ENCODE measurements at places on chromosomes 2 and 18. TPM values are rescaled to one million over a fixed set of nuclear protein-coding genes. Genes with fewer than 3 reads are reported as not detected.

Gene UGT1A8
- total RNA-seq, result not detected

Gene PLEKHA3
- total RNA-seq, result 10.2 TPM

Gene FAM110C
- 10.5 TPM for total RNA-seq

GRCh38 chr2:161190050-161190449, 29.8 kb downstream of the TANK start:
- no peak overlapping the region for H3K4me3 ChIP-seq
- no peaks in the 10 kb centered on the region for H3K36me3 ChIP-seq
- DNase-seq, result no peak
- no peaks in the 10 kb centered on the region for H3K27me3 ChIP-seq

GRCh38 chr18:2400701-2401196, 170.6 kb downstream of the METTL4 start:
- no peaks in the 10 kb centered on the region for H3K36me3 ChIP-seq
- no peak overlapping the region for H3K4me3 ChIP-seq
- no peak overlapping the region for H3K27ac ChIP-seq
- H3K27me3 ChIP-seq, result no peaks in the 10 kb centered on the region
- no peak for DNase-seq

GRCh38 chr18:51417643-51418483, 220.4 kb upstream of the MEX3C start:
- no peak overlapping the region for H3K4me3 ChIP-seq
- H3K4me1 ChIP-seq, result no peaks in the 10 kb centered on the region
- no peaks in the 10 kb centered on the region for H3K27me3 ChIP-seq
- DNase-seq, result no peak
- H3K27ac ChIP-seq, result no peak overlapping the region
- no peaks in the 10 kb centered on the region for H3K36me3 ChIP-seq

- no peaks in the 10 kb centered on the region for H3K36me3 ChIP-seq
- H3K27ac ChIP-seq, result no peak overlapping the region
- no peak overlapping the region for H3K4me3 ChIP-seq
- H3K4me1 ChIP-seq, result no peaks in the 10 kb centered on the region
- no peaks in the 10 kb centered on the region for H3K27me3 ChIP-seq
These were observed 388.3 kb downstream of the CTNNA2 start for GRCh38 chr2:79901161-79901560.

DNA sequence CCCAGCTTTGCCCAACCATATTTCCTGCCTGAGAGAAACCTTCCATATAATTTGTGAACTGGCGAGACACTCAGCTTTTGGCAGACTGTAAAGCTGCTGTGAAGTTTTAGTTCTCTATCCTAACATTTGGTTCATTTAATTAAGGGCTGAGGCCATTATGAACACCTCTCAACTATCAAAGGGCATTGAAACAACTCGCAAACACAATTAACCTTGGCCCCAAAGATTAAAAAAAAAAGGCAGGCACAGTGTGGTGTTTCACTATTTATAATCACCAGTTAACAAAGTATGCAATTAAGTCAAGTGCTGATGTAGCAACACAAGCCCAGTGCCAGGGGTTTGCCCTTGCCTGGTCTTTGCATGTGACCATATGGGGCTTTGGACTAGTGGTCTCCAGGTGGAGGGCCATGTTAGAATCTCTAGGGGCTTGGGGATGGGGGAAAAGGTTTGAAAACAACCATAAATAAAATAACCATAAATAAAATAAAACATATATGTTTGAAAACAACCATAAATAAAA, 297.6 kb upstream of the SKOR2 start:
- H3K4me3 ChIP-seq, result no peak overlapping the region
- no peaks in the 10 kb centered on the region for H3K27me3 ChIP-seq
- DNase-seq, result no peak
- H3K36me3 ChIP-seq, result no peaks in the 10 kb centered on the region
- H3K27ac ChIP-seq, result no peak overlapping the region
- H3K4me1 ChIP-seq, result no peaks in the 10 kb centered on the region

- no peaks in the 10 kb centered on the region for H3K36me3 ChIP-seq
- no peaks in the 10 kb centered on the region for H3K4me1 ChIP-seq
- no peaks in the 10 kb centered on the region for H3K27me3 ChIP-seq
- no peak for DNase-seq
- no peak overlapping the region for H3K4me3 ChIP-seq
- no peak overlapping the region for H3K27ac ChIP-seq
These were observed 19.7 kb upstream of the SH3RF3 start for GRCh38 chr2:109109342-109109741.

GRCh38 chr2:14903709-14904374, 271.3 kb downstream of the LRATD1 start:
- peaks cover 7% of the 10 kb centered on the region for H3K4me1 ChIP-seq
- no peaks in the 10 kb centered on the region for H3K36me3 ChIP-seq
- no peaks in the 10 kb centered on the region for H3K27me3 ChIP-seq
- DNase-seq, result peak; percentile 38
- H3K27ac ChIP-seq, result no peak overlapping the region

- no peak for DNase-seq
- peaks cover 19% of the 10 kb centered on the region for H3K4me1 ChIP-seq
- no peaks in the 10 kb centered on the region for H3K36me3 ChIP-seq
- no peak overlapping the region for H3K27ac ChIP-seq
- no peaks in the 10 kb centered on the region for H3K27me3 ChIP-seq
These were observed 136.7 kb upstream of the NCK2 start for GRCh38 chr2:105607920-105608504.

DNA sequence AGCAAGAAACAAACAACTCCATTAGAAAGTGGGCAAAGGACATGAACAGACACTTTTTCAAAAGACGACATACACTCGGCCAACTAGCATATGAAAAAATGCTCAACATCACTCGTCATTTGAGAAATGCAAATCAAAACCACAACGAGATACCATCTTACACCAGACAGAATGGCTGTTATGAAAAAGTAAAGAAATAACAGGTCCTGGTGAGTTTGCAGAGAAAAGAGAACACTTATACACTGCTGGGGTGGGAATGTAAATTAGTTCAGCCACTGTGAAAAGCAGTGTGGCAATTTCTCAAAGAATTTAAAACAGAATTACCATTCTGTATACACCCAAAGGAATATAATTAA, 130.5 kb downstream of the PLCL1 start:
- no peak for DNase-seq
- H3K27me3 ChIP-seq, result no peaks in the 10 kb centered on the region
- H3K4me3 ChIP-seq, result no peak overlapping the region
- H3K4me1 ChIP-seq, result no peaks in the 10 kb centered on the region
- no peaks in the 10 kb centered on the region for H3K36me3 ChIP-seq

- no peaks in the 10 kb centered on the region for H3K4me1 ChIP-seq
- no peak overlapping the region for H3K4me3 ChIP-seq
- no peak for DNase-seq
- no peak overlapping the region for H3K27ac ChIP-seq
- H3K27me3 ChIP-seq, result no peaks in the 10 kb centered on the region
These were observed 42.4 kb downstream of the FAM168B start for GRCh38 chr2:131050896-131051295.

GRCh38 chr2:145910416-145910815, 1390.5 kb upstream of the ZEB2 start:
- H3K27me3 ChIP-seq, result no peaks in the 10 kb centered on the region
- H3K4me1 ChIP-seq, result no peaks in the 10 kb centered on the region
- H3K36me3 ChIP-seq, result no peaks in the 10 kb centered on the region
- no peak for DNase-seq

DNA sequence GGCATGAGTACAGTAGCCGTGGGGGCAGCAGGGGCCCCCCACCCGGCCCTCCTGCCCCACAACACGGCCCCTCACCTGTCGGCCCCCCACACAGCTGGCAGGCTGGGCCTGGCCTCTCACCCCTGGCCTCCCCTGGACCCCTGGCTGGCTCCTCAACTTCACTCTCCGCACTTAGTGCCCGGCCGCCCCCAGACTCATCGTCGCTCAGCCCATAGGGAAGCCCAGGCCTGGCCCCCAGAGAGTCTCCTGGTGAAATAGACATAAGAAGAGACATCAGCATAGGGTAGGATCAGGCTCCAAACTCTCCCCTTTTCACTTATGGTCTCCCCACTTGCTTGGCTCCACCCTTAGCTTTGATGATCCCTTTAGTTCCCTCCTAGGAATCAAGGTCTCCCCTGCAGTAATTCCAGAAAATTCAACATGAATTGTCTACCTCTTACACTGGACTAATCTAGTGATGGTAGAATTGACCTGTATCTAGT, 1.7 kb downstream of the ZNF513 start:
- peaks cover 47% of the 10 kb centered on the region for H3K36me3 ChIP-seq
- peak overlapping the region; percentile 64 for H3K4me3 ChIP-seq
- DNase-seq, result peak; percentile 44
- H3K27ac ChIP-seq, result no peak overlapping the region
- H3K27me3 ChIP-seq, result no peaks in the 10 kb centered on the region
- H3K4me1 ChIP-seq, result peaks cover 5% of the 10 kb centered on the region

DNA sequence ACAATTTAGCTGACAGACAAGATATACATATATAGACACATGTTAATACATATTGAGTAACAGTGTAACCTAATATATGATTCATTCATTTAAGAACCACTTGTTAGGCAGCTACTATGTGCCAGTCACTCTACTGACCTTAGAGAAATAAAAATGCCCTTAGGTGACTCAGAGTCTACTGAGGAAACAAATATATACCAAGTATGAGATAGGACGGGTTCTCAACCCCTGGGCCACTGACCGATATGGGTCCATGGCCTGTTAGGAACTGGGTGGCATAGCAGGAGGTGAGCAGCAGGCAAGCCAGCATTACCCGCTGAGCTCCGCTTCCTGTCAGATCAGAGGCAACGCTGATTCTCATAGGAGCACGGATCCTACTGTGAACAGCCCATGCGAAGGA, 14.8 kb downstream of the STRN start:
- H3K4me1 ChIP-seq, result no peaks in the 10 kb centered on the region
- no peak overlapping the region for H3K4me3 ChIP-seq
- peak overlapping the region; percentile 56 for H3K27ac ChIP-seq
- DNase-seq, result no peak
- H3K36me3 ChIP-seq, result no peaks in the 10 kb centered on the region

DNA sequence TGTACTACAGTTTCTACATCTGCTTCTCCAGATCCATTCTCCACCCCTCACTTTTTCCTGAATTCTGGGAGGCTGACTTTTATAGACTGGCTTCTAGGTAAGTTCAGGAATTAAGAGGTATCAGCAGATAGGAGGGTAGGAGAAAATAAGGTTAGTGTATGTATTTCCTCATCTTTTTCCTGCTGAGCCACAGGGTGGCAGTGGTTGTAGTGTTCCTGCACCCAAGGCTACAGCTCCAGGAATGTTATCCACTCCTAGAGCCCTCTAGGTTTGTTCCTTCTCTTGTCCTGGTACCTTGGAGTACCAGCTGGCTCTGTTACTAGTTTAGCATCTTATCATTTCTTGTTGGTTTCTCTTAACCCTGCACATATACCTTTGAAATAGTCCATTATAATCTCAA, 40.7 kb upstream of the C2orf66 start:
- H3K27ac ChIP-seq, result no peak overlapping the region
- H3K27me3 ChIP-seq, result no peaks in the 10 kb centered on the region
- no peaks in the 10 kb centered on the region for H3K4me1 ChIP-seq
- H3K4me3 ChIP-seq, result no peak overlapping the region
- no peaks in the 10 kb centered on the region for H3K36me3 ChIP-seq

- no peak overlapping the region for H3K4me3 ChIP-seq
- H3K36me3 ChIP-seq, result no peaks in the 10 kb centered on the region
- no peak overlapping the region for H3K27ac ChIP-seq
These were observed 217.9 kb upstream of the PID1 start for GRCh38 chr2:229489016-229489415.

GRCh38 chr2:70949086-70949485, 13.4 kb downstream of the ATP6V1B1 start:
- no peak for DNase-seq
- no peak overlapping the region for H3K27ac ChIP-seq
- H3K36me3 ChIP-seq, result no peaks in the 10 kb centered on the region
- no peaks in the 10 kb centered on the region for H3K27me3 ChIP-seq

DNA sequence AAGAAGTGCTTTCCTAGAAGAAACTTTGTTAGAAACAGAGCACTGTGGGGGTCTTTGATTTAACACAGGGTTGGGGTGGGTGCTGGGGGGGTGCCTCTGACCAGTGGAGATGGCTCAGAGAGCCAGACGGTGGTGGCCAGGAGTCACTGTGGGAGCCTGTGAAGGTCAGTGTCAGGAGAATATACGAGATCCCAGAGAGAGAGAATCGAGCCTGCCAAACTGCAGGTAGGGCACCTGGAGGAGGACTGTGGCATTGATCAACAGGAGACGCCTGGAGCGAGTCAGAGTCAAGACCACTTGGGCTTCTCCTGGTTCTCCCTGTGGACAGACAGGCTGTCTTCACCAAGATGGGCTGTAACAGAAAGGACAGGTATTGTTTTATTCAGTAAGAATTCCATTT, 136.5 kb upstream of the TWIST2 start:
- H3K27me3 ChIP-seq, result no peaks in the 10 kb centered on the region
- no peaks in the 10 kb centered on the region for H3K4me1 ChIP-seq
- no peak overlapping the region for H3K27ac ChIP-seq
- H3K36me3 ChIP-seq, result no peaks in the 10 kb centered on the region
- no peak overlapping the region for H3K4me3 ChIP-seq
- no peak for DNase-seq

GRCh38 chr2:65199891-65200290, 27.7 kb upstream of the ACTR2 start:
- H3K27ac ChIP-seq, result no peak overlapping the region
- no peaks in the 10 kb centered on the region for H3K36me3 ChIP-seq
- no peak overlapping the region for H3K4me3 ChIP-seq
- no peaks in the 10 kb centered on the region for H3K27me3 ChIP-seq
- DNase-seq, result no peak

DNA sequence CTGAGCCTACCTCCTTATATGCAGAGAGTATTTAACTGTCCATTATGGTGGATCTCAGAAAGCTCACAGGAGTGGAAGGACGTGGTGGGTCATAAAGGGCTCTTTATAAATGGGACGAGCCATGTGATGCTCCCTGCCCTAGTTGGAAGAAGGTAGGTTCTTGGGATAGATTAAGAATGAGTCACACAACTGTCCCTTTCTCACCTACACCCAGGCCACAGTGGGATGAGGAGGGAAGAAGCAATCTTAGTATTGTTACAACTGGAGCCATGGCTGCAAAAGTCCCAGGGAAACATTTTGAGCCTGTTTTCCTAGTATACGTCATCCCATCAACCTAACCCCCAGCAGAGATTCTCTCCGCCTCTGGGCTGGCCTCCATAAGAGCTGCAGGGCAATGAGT, 229.9 kb downstream of the TTC32 start:
- no peaks in the 10 kb centered on the region for H3K27me3 ChIP-seq
- no peak overlapping the region for H3K4me3 ChIP-seq
- no peaks in the 10 kb centered on the region for H3K36me3 ChIP-seq
- H3K27ac ChIP-seq, result no peak overlapping the region

- no peaks in the 10 kb centered on the region for H3K27me3 ChIP-seq
- H3K36me3 ChIP-seq, result no peaks in the 10 kb centered on the region
- no peaks in the 10 kb centered on the region for H3K4me1 ChIP-seq
- H3K27ac ChIP-seq, result no peak overlapping the region
These were observed 76.2 kb upstream of the YWHAQ start for GRCh38 chr2:9707008-9707407.

DNA sequence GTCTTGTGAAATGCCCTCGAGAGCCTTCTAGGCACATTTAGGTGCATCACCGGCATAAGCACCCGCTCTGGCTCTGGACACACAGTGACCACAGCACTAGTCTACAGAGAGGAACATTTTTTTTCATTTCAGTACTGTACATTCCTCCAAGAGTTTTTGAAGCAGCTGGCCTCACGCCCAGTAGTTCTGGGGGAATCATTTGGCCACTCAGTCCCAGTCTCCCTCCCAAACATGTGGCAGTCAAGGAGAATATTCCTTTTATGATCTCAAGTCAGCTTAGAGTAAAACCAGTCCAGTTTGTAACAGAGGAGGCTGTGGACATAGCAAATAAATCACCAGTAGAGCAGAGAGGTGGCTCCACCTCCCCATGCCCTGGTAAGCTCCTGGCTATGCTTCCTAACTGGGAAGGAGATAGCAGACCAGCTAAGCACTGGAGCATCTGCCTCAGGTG, 48.1 kb downstream of the KCNE4 start:
- peak overlapping the region; percentile 24 for H3K27ac ChIP-seq
- no peaks in the 10 kb centered on the region for H3K27me3 ChIP-seq
- no peak overlapping the region for H3K4me3 ChIP-seq
